ENCODE measurements at places on chromosomes 2 and 18.

DNA sequence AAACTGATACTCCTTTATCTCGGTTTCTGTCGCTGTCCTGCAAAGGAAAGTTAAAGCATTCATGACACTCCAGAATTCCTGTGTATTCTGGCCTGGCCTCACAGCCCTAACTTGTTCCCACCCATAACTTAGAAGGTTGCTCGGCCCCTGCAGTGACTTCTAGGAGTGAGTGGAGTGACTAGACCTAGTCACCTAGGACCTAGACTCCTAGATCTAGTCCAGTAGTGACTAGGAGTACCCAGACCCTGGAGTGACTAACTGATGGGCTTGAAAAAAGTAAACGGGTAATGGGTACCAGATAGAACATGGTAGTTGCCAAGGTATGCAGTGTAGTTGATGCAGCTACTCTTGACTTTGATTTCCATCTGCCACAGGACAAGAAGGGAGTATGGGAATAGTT is 181.8 kb downstream of the MYO1B start:
- DNase-seq = no peak

GRCh38 chr2:84778911-84779690 is 101.8 kb downstream of the TRABD2A start:
- DNase-seq = no peak

DNA sequence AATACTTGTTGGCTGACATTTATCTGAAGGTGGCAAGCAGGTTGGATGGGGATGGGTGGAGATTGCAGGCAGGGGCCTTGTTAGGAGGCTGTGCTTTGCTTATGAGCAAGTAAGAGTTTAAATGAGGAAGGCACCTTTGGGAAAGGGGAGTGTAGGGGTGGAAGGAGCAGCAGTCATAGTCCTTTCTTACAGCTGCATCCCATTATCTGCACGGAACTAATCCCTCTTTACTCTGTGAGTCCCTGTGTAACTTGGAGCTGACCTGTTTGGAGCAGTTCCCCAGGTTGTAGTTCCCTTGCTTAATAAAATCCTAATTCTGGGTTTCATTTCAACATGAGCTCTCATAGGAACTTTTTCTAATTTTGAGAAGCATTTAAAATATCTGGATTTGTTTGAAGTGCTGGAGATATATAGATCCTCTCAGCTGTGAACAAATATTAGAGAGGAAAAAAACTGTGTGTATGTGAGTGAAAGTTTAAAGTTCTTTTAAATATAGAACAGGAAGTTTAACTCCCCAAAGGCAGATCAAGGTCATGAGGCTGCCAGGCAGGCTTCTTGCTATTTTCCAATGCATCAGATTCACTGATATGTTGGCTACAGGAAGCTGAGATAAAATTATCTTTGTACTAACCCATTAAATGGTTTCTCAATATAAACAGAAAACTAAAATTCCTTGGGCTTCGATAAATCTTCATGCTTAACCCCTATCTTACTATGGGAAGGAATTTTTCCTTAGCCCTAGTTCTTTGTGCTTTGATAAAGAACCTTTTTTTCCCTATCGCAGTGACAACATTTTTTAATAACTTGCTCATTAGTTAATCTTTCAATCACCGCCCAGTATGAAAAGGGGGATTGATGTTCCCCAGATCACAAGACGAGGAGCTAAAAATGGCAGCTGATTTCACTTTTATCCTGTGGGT is 104.6 kb upstream of the EML6 start:
- DNase-seq = no peak

DNA sequence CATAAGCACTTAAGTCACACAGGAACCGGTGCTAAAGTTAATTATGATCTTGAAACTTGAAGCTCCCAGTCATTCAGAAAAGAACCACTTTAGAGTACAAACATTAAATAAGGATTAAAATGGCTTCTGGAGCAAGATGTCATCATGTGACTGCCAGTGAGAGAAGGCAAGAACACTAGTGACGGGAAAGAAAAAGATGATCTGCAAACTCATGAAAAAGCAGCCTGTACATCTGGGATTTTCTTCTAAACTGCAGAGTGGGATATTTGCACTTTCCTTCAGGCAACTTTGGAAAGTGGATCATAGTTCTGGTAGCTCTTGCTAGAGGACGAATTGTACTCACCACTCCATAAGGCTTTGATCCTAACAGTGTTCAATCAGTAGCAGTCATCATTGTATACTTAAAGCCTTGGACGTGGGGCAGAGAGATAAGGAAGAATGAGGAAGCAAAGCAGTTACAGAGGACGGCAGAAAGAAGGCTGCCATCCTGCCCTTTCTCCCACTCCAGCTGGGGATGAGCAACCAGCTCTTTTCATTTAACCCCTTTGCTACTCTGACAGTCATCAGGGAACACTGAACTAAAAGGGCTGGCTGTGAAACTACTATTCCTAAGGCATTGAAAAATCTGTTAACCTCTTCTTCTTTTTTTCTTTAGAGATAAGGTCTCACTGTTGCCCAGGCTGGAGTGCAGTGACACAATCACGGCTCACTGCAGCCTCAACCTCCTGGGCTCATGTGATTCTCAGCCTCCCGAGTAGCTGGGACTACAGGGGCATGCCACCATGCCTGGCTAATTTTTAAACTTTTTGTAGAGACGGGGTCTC is 18.1 kb downstream of the ABHD3 start:
- no peak for DNase-seq

DNA sequence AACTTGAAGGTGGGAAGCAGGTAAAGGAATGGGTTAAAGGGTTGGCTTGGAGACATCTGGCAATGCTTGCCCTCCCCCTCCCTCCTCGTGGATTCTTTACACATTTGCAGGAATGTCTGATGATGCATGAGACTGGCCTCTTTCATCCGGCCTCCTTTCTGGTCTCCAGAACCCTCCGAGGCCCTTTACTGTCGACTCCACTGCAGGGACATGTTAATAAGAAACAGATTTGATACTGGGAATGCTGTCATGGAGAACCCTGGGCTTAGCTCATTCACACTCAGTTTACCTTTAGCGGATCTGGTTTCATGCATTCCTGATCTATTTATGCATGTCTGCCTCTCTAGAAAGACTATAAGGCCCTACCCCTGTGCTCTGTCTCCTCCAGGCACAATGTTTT is 238.7 kb downstream of the TGIF1 start:
- no peak for DNase-seq

DNA sequence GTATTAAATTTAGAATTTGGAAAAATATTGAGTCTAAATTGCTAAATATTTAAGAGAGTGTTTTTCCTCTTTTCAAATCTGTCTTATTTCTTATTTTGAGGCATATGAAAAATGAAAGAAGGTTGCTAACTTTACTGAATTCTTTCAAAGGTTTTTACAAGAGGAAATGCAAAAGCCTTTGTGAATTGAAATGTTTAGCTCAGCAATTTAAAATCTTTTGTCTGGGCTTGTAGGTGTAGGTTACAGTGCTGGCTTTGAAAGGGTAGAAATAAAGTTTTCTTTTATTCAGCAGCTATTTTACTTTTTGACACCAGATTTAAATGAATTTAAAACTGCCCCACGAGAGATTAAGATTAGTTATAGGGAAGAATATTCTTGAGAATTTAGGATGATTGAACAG is 192.0 kb downstream of the CDH7 start:
- DNase-seq = no peak

GRCh38 chr2:156673333-156673615 is 237.1 kb downstream of the GPD2 start:
- DNase-seq = no peak

GRCh38 chr2:175726223-175726622 is 275.8 kb downstream of the LNPK start:
- DNase-seq = no peak

All from NCI-H510A (cell line).